ENCODE measurements at places on chromosomes 1 and 21.

GRCh38 chr1:76070538-76070937, 4.0 kb upstream of the ST6GALNAC3 start:
- no peak for DNase-seq

GRCh38 chr1:100265562-100265930, 470 bp upstream of the RTCA start:
- no peak for DNase-seq

DNA sequence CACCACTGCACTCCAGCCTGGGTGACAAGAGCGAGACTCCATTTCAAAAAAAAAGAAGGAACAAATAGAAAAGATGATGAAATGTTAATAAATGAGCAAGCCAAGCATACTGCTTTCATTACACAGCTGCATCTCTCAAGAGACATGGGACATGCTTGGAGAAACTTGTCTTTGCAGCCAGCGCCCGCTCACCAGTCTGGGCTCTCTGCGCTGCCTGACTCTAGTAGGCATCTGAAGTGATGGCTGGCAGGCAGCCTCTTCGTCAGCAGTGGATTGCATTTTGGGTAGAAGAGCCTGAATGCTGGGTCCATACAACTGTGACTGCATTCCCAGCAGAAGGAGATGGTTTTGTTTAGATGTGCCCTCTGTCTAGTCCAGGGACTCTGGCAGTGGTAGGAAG, 48.0 kb downstream of the IL6R start:
- no peak for DNase-seq

- no peak for DNase-seq
These were observed 156.2 kb downstream of the ZBTB18 start for GRCh38 chr1:244207042-244207934.

- DNase-seq = no peak
These were observed 5.5 kb downstream of the GSTM4 start for GRCh38 chr1:109661391-109661790.

All from T-helper 1 cell (primary cell).